ENCODE measurements at places on chromosomes 5 and 9.

DNA sequence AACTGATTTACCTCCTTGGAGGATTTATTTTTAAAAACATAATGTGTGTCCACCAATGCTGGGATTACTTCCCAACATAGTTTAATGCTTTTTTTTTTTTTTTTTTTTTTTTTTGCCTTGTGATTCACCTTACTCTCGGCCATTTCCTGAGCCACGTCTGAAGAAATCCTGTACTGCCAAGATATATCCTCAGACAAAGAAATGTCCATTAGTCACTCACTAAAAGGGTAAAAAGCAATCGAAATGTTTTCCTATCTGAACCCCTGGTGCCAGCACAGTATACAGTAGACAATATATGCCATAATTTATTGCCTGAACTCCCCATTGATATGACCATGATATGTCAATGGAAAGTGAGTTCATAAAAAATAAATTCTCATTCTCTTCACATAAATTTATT, 344.1 kb downstream of the BNC2 start:
- no peak for DNase-seq

DNA sequence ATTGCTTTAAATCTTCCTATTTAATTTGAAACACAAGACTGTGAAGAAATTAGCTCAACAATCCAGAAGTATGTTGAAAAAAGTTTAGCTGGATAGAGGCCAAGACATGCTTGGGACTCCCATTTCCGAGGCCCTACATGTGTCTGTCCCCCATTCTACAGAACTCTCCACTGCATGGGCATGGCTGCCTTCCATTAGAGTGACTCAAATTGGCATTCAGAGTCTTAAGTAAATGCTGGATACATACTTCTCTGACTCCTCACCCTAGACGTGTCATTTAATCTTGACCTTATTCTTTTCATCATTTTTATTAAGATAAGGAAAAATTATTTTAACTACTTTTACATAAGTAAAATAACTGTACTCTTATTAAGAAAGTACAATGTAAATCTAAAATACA, 530.4 kb upstream of the CDH9 start:
- no peak for DNase-seq

DNA sequence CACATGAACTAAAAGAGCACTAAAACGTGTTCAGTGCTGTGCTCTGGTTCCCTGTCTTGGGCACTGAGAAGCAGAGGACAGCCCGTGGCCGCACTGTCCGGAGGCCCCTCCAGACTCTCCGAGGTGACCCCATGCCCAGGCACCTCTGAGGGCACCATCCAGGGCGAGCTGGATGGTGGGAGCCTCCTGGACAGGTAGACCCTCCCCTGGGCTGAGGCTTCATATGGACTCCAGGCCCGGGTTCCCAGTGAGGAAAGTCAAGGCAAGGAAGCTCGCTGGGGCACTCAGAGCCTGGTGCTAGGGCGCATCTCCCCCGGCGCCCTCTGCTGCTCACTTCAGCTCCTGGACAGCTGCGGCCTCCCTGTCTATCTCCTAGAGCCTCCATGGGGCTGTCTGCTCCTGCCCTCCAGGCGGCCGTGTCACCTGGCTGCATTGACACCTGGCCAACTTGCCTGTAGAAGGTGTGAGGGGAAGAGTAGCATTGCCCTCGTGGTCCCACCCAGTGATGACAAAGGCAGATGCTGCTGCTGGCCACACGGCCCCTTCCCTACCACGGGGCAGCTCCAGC, 178.2 kb upstream of the IRX1 start:
- no peak for DNase-seq

DNA sequence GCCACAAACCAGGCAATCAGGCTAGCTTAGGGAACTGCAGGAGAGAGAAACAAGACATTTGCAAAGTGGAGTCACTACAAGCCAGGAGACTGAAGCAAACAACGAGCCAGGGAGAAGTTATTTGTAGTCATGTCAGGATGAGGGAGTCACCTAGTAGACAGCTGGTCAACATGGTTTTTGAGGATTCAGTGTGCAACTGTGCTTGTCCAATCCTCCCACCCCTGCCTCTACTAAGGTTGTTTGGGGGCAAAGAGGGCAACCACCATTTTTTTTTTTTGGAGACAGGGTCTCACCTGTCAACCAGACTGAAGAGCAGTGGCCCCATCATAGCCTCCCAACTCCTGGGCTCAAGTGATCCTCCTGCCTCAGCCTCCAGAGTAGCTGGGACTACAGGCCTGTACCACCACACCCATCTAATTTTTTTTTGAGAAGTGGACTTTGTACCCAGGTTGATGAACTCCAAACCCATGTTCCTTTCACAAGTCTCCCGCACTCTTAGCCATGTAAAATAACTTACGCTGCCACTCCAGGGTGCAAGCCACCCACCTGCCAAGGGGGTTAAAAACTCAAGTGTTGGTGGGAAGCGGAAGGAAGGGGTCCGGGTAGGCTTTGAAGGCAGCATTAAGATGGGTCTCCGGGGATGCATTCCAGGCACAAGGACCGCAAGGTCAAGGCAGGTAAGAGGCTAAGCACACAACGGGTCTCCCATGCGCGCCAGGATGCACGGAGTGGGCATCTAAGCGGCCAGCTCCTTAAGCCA, 995 bp downstream of the RPL35 start:
- no peak for DNase-seq

DNA sequence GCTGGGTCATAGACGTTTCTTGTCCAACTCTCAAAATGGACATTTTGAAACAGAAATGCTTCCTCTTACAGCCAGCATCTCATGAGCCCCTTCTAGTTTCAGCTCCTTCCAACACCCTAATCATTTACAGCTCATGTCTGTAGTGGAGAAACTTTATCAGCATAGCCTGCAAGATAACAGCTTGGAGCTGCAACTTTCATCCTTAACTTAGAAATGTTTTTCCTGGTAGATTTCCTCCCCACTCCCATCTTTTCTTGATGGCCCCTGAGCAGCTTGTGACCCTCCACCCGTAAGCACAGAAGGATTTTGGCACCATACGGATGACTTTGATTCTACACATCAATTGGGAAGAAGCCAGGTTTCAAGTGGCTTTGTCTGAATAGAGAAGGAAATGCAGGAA, 53.5 kb upstream of the TGFBR1 start:
- DNase-seq: no peak

- DNase-seq: no peak
Observed at GRCh38 chr9:91062281-91062680, 260.7 kb downstream of the SYK start.

DNA sequence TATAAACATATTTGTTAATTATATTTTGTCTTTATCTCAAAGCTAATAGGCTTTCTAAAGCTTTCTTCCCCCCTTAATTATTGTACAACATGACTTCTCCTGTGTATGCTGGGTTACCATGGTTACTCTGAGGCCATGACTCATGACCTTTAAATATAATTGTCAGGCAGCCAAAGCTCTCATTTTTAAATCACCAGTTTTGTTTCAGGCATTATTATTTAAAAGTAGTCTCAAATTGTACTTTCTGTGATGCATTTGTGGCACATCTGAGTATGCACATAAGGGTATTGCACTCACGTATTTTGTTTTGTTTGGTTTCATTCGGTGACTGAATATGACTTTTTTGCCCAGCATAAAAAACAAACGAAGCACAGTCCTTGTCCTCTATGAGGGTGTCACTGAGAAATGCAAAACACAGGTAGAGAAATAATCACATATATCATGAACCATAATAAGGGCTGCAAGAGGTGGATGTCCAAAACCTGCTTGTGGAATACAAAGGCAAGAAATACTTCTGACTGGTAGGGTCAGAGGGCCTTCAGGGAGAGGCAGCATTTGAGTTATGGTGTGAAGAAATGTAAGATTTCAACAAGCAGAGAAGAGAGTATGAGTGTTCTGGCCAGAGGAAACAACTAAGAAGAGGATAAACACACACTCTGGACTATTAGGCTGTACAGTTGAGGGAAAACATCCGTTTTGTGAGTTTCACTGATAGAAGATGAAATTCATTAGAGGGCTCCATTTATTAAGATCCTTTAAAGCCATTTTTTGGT, 2.1 kb downstream of the CCDC192 start:
- peak; percentile 10 for DNase-seq

DNA sequence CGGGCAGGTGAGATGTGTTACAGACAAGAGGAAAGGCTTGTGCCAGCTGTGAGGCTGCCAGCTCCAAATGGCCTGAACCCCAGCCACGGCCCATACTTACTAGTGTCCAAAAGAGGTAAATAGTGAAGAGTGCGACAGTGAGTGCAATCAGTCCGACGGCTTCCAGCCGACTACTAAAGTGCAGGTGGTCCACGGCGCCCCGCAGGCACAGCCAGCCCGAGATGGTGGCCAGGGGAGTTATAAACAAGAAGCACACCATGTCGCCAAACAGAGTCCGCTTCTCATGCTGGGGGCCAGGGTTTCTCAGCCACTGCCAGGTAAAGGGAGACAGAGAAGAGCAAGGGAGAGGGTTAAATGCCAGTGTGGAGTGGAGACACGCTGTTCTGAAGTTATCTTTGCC, 101.1 kb downstream of the LMNB1 start:
- no peak for DNase-seq

Data from HCT116 (cell line).